ENCODE measurements at places on chromosomes 7 and 10.

GRCh38 chr7:93747019-93747418, 143.5 kb downstream of the TFPI2 start:
- no peak for DNase-seq

GRCh38 chr10:11294831-11295450, 277.3 kb downstream of the CELF2 start:
- no peak for DNase-seq

DNA sequence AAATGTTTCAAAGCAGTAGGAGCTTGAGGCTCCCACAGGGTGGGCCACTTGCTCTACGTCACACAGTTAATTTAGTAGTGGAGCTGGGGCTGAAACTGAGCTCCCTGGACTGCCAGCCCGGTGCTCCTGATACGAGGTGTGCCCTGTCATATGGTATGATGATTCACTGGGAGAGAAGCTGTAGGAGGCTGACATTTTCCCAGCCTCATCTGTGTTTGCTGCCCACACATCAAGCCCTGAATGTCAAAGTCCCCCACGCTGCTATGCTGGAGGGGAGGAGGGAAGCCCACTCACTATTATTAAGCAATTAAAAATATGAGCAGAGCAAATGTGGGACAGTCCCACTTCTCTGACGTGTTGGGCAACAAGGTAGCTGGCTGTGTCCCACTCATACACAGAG, 81.2 kb upstream of the SORCS3 start:
- no peak for DNase-seq

GRCh38 chr10:78820007-78820362, 248.8 kb upstream of the ZMIZ1 start:
- DNase-seq = no peak

GRCh38 chr7:157970744-157971143, 616.9 kb downstream of the PTPRN2 start:
- DNase-seq = no peak

- no peak for DNase-seq
Measured at GRCh38 chr10:131710142-131710861, 190.5 kb upstream of the PPP2R2D start.

DNA sequence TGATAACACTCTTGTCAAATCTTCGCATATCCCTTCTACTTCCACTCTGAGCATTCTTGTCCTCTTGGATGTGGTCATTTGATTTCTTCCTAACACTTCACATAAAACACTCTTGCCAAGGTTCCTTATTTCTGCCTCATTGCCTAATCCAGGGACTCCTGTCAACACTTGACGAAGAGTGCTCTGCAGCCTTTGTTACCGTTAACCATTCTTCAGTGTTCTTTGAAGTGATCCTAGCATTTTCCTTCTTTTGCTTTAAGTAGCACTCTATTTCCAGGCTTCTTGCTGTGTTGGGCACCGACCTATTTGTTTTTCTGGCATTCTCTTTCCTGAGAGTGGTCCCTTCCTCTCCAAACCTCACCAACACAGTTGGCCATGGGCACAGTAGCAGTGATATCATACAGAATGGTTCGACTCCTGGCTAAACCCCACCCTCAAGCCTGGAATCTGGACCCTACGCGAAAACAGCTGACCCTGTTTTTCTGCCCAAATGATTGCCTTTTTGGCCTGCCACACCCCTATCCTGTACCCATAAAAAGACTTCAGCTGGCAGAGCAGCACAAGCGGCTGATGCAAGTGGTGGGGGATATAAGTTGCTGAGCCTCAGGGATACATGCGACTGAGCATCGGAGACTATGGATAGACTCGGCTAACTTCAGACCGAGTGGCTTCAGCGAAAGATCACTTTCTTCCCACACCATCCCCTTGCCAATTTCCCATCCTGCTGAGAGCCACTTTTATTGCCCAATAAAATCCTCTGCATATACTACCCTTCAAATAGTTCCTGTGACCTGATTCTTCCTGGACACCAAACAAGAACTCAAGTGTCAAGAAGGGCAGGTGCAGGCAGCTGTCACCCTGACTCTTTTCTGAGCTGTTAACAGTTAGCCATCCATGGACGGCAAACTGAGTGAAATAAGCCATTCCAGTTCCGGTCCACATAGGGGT, 820.6 kb downstream of the CCSER2 start:
- DNase-seq = no peak

GRCh38 chr10:1571587-1572237, 165.6 kb downstream of the ADARB2 start:
- no peak for DNase-seq

DNA sequence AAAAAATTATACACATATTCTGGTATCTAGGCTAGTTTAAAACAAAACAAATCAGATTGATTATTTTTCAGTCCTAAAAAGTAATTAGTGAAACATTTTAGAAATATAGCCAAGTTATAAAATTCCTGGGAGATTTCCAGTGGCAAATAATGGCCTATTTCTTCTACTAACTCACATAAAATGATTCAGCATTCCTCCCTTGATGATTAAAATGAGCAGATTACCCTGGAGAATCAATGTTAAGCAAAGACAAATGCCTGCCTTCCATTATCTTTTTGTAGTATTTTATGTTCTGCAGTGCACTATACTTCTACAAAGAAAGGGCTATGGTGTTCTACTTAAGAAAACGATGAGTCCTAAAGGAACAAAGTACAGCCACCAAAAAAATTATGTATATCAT, 53.6 kb downstream of the PARD3 start:
- DNase-seq = no peak

DNA sequence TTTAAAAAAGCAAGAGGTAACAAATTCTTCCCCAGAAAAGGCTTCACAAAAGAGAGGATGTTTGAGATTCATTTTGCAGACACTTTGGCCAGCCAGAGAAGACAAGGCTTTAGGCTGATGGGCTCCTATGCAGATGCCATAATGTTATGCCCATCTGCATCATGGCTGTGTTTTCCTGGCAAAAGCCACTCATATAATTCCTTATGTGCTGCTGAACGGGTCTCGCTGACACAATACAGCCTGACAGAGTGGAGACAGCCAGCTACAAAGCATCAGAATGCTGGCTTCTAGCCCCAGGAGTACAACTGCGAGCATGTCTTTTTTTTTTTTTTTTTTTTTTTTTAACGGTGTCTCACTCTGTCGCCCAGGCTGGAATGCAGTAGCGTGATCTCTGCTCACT, 1157.4 kb upstream of the AUTS2 start:
- DNase-seq = no peak

DNA sequence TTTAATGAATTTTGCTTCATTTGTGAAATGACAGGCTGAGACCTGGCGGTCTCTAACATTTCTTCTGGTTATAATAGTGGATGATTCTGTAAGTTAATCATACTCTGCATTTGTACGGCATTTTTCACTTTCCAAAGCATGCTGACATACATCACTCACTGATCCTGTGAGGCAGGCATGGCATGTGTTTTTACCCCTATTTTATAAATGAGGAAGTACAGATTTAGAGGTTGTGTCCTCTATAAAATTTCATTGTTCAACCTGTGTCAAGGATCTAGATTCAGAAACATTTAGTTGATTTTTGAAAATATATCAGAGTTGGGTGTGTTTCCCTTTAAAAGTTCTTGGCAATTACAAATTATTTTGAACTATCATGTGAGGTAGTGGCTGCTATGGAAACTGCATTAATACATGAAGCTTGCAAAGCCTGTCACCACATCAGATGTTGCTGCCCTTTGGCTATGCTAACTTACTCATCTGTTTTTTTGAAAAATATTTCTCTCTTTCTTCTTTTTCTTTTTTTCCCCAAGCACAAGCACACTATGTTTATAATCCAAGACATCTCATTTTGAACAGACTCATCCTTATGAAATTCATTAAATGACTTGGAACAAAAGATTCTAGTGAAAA, 172.7 kb downstream of the GNAI1 start:
- no peak for DNase-seq

- DNase-seq = no peak
Measured at GRCh38 chr7:111476586-111477293, 85.6 kb downstream of the IMMP2L start.

DNA sequence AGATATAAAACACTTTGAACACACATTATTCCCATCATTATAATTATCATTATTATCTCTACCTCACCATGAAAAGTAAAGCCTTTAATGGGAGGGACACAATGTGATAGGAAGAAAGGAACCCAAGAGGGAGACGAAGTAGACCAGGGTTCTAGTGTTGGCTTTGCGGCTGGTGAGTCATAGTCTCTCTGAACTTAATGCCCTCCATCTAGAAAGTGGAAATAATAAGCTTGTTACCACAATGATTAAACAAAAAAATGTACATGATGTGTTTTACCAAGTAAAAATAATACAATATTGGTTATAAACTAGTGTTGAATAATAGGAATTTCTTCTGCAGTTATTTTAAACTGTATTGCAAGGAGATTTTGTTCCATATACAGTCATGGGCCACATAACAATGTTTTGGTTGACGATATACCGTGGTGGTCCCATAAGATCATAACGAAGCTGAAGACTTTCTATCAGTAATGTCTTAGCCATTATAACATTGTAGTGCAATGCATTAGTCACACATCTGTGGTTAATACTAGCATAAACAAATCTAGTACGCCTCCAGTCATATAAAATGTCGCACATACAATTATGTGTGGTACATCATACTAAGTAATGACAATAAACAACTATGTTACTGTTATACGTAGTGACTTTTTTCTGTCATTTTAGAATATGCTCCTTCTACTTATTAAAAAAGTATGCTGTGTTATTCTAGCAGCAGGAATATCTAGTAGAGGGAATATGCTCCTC, 450.6 kb upstream of the SORCS1 start:
- DNase-seq = no peak

- no peak for DNase-seq
Measured at GRCh38 chr7:66047426-66047825, 28.2 kb upstream of the ASL start.

DNA sequence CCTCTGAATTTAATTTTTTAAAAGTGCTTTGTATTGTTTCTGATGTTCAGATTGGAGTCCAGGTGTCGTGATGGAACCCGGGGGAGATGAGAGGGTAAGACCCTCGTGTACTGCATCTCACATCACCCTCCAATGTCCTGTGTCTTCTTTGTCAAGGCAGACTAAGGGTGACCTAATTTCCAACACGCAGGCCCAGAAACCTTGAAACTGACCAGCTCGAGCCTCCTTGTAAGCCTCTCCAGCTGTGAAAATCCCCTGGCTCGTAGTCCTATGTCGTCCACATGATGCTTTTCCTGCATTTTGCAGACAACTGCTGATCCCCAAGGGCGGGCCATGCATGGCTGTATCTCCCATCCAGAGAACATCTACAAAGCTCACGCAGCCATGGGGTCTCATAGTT, 220.2 kb downstream of the ARHGAP12 start:
- DNase-seq = no peak

DNA sequence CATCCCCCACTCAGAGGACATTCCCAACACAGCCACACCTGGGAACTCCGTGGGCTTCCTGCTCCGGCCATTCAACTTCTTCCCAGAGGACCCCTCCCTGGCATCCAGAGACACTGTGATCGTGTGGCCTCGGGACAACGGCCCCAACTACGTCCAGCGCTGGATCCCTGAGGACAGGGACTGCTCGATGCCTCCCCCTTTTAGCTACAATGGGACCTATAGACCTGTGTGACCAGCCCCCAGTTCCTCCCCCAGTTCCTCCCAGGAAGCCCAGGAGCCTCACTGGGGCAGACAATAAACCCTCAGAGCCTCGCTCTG, 8.6 kb downstream of the AOC1 start:
- DNase-seq = no peak

DNA sequence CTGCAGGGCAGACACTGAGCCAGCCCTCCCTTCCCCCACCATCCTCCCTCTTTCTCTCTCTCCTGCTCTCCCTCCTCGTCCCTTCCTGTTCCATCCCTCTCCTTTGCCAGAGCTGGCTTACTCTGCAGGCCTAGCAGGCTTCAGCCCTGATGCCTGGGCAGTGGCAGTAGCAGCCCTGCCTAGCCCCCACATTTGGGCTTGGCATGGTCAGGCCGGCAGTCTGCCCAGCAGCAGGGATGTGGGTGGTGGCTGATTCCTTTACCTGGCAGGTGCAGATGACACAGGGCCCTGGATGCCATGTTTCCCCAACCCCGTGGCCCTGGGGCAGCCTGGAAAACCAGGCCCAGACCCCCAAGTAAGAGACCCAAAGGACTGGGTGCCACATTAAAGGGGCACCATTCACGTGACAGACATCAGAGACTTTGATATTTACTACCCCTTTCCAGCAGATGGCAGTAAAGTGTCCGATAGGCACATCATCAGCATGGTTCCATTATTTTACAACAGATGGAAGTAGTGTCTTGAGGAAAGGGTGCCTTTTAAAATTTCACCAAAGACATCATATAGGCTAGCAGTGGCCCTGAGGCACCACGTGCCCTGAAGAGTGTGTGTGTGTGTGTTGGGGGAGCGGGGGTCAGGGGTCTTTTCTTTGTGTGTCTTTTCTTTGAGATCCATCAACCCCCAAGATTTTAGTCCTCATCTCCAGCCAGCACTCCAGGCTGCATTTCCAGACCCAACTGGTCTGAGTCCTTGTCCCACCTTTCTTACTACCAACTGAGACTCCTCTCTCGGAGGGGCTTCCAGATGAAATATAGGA, 5.9 kb downstream of the KCP start:
- no peak for DNase-seq

GRCh38 chr7:8436965-8437364, 3.6 kb downstream of the NXPH1 start:
- peak; percentile 93 for DNase-seq

DNA sequence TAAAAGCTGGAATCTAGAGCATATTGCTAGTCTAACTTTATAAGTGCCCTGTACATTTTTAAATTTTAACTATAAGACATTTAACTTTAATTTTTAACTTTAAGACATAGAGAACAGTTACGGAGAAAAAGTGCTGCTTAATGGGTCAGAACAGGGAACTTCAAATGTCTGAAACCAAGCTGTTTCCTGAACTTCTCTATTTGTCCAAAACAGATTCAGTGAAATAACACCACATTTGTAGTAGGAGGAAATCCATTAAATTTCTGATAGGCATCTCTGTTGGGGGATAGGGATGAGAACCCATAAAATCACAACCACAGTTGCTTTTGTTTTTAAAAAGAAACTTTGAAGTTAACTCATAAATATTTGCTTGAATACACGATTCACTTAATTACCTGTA, 170.8 kb upstream of the ANK3 start:
- no peak for DNase-seq

DNA sequence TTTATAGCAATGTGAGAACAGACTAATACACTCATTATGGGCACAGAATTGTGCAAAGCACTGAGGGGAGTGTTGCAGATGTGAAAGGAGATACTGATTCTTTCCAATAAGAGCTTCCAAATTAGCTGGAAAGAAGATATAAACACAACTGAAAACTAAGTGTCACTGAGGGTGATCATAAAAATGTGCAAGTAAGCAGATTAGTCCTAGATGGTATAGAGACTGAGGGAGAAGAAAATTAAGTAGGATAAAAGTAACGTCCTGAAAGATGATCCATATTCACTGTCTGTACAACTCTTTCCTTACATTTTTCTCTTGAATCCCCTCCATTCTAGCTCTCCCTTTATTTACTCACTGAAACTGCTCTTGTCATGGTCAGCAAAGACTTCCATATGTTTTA, 11.2 kb upstream of the NXPH1 start:
- DNase-seq = no peak

- DNase-seq = peak; percentile 72
Measured at GRCh38 chr10:124612611-124613498, 131.3 kb downstream of the FAM53B start.

All from WTC11 (cell line).